Activated CD8-positive, alpha-beta memory T cell treated with anti-CD3 and anti-CD28 coated beads for 1 hour (primary cell): ENCODE measurements at places on chromosomes 7 and 10.

DNA sequence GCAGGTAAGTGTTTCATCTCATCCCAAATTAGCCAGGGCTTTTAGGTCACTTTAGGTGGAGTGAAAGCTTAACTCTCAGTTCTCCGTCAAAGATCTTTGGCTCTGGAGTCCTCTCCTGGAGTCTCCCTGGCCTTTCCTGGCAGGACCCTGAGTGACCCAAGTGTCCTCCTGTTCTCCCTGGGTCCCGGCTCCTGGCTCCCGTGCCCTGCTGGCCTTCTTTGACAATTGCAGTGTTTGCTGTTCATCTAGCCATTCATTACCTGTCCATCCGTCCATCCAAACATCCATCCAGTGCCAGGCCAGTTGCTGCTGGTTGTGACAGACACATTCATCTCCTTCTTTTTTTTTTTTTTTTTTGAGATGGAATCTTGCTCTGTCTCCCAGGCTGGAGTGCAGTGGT is 6.2 kb upstream of the TPST1 start:
- DNase-seq = no peak

DNA sequence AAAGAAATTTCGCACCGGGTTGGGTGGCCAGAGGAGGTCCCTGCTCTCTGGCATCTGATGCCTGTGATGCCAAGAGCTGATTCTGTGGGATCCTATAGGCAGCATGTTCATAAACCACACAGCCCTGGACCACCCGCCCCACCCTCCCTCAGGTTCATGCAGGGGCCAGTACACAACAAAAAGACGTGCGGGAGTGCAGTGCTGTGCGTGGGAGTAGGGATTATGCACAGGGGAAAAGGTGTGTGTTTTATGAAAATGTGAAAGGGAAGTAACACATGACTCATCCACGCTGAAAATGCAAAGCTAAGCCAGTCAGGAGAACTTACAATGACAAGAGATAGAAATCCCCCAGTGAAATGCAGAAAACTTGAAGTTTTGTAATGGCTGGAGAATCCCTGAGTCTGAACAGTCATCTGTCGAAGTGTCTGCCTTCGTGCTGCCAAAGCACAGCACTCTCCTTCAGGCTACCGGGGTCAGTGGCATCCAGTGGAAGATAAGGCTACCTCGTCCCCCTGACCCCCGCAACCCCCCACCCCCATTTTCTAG is 1.1 kb downstream of the KIAA1217 start:
- no peak for DNase-seq

- no peak for DNase-seq
Measured at GRCh38 chr7:45714521-45714820, 140.3 kb downstream of the ADCY1 start.

GRCh38 chr7:126940723-126941307 is 311.9 kb downstream of the GRM8 start:
- no peak for DNase-seq

DNA sequence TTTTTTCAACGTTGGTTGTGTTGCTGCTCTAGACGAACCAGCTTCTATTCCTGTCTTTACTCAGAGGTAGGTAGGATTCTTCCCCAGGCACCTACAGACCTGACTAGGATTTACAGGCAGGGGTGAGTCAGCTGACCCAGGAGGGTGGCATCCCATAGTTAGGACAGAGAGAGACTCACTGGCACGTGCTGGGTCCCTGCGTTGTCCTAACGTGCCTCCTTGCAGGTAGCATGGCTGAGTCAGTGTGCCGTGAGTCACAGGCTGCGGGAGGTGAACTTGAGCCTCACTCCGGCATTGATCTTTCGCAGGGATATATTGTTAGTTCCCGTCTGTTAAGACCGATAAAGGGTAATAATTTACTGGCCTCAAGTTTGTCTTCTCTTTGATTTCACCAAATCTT is 96.5 kb downstream of the PFKFB3 start:
- no peak for DNase-seq

DNA sequence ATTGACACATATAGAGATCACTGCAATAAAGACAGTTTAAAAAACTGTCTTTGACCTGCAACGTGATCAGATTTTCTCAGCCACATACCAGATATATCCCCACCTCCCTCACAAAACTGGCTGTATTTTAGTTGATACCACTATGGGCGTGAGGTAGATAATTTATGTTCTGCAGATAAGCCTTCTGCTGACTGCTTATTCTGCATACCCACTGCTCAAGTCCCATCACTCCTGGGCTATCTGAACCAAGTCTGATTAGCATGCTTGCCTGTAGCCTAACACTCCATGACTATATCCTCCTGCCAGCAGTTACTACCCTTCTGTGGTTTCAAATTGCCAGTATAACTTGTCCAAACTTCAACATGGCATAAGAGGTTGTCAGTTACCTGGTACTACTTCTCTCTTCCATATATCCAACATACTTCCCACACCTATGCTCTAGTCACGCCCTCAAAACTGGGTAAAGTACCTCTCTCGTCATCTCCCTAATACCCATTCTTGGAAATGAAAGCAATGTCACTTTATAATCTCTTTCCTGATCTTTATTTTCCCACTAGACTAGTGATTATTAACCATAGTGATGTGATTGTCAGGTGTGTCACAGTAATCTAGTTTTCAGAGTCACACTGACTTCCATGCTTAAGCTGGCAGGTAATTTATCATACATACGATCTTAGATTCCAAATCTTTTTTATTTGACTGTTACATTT is 70.7 kb downstream of the MALSU1 start:
- DNase-seq = no peak

DNA sequence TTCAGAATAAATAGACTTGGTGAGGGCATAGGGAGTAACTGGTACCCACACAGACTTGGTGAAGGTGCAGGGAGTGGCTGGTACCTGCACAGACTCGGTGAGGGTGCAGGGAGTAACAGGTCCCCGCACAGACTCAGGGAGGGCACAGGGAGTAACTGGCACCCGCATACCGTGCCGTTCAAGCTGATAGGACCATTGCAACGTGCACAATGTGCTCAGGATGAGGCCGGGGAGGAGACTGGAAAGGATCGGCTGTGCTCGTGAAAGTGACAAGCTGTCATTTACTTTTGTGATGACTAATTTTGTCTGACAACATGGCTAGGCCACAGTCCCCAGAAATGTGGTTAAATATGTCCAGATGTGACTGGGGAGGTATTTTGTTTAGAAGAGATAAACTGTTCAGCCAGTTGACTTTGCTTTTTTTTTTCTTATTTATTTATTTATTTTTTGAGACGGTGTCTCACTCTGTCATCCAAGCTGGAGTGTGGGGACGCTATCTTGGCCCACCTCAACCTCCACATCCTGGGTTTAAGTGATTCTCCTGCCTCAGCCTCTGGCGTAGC is 76.2 kb upstream of the NMT2 start:
- no peak for DNase-seq

DNA sequence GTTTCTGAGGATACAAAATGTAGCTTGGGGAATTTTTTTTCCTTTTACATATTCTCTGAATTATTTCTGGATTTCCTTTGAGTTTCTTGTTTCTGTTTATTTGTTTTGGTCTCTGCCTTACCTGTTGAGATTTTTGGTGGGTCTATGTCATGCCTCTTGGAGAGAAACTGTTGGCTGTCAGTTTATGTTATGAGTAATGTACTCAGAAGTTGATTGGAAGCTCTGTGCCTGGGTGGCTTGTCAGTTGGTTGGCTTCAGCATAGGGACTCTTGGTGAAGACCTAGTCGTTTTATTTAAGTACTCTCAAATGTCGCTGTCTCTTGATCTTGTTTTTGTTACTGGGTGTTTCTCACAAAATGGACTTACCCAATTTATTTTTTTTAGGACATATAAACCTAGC is 132.4 kb downstream of the CDK14 start:
- no peak for DNase-seq

- DNase-seq = no peak
Measured at GRCh38 chr7:119931230-119931824, 341.6 kb upstream of the KCND2 start.

- DNase-seq = no peak
Measured at GRCh38 chr7:28155019-28155660, 25.5 kb downstream of the JAZF1 start.

DNA sequence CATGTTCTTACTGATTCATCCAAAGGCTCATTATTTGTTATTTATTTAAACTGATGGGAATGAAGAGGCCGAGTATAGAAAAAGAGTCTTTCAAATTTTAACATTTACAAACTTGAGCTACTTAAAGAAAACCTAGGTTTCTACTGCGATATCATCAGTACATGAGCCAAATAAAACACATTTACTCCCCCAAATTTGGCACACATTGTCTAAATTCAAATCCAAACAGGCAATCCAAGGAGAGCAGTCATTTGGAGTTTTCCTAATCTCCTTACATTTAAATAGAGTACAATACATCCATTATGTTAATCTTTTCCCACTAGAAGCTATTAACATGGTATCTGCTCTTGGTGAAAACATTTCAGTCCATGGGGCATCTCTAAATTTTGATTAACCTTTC is 2.2 kb downstream of the NMT2 start:
- DNase-seq = no peak

DNA sequence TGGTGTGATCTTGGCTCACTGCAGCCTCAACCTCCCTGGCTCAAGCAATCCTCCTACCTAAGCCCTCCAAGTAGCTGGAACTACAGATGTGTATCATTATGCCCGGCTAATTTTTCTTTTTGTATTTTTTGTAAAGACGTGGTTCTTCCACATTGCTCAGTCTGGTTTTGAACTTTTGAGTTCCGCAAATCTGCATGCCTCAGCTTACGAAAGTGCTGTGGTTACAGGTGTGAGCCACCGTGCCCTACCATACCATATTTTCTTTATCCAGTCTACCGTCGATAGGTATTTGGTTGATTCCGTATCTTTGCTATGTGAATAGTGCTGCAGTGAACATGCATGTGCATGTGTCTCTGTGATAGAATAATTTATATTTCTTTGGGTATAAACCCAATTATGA is 6.5 kb downstream of the ZNF107 start:
- DNase-seq = no peak

- no peak for DNase-seq
Measured at GRCh38 chr10:52961323-52961722, 188.7 kb upstream of the MBL2 start.

GRCh38 chr7:135741905-135742304 is 6.7 kb downstream of the FAM180A start:
- DNase-seq = no peak

- no peak for DNase-seq
Measured at GRCh38 chr10:119666709-119667004, 15.5 kb downstream of the BAG3 start.
